ENCODE measurements at places on chromosomes 5 and 9.

DNA sequence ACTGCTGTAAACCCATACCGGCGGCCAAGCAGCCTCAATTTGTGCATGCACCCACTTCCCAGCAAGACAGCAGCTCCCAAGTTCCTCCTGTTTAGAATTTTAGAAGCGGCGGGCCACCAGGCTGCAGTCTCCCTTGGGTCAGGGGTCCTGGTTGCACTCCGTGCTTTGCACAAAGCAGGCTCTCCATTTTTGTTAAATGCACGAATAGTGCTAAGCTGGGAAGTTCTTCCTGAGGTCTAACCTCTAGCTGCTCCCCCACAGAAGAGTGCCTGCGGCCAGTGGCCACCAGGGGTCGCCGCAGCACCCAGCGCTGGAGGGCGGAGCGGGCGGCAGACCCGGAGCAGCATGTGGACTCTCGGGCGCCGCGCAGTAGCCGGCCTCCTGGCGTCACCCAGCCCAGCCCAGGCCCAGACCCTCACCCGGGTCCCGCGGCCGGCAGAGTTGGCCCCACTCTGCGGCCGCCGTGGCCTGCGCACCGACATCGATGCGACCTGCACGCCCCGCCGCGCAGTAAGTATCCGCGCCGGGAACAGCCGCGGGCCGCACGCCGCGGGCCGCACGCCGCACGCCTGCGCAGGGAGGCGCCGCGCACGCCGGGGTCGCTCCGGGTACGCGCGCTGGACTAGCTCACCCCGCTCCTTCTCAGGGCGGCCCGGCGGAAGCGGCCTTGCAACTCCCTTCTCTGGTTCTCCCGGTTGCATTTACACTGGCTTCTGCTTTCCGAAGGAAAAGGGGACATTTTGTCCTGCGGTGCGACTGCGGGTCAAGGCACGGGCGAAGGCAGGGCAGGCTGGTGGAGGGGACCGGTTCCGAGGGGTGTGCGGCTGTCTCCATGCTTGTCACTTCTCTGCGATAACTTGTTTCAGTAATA, at the start of gene FXN:
Gene FXN (plus strand): TSS at position 315 of the 871 bp plus-strand sequence. CDS start 31 bp downstream, at position 346.
- no peaks in the 10 kb centered on the region for H3K27me3 ChIP-seq
- H3K4me3 ChIP-seq = peak within 1 kb of the TSS; percentile 93
- H3K27ac ChIP-seq = peak within 1 kb of the TSS; percentile 33

DNA sequence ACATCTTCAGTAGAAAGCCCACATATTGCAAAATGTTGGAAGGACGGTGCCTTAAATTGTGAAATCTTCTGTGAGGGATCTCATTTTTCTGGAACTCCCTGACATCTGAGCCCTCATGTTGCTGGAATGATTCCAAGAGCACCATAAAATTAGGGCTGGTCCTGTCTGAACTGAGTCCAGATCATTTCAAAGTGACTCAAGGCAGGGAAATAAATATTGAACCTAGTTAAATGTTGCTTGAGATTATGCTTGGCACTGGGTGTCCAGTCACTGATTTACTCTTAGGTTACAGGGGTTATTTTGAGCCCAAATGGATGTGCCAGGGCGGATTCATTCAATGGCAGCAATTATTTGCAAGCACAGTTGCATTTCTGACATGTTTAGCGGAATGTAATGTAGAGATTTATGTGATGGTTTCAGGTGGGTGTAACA, 437.0 kb downstream of the PIK3R1 start:
- no peaks in the 10 kb centered on the region for H3K4me1 ChIP-seq
- no peak overlapping the region for H3K4me3 ChIP-seq
- no peaks in the 10 kb centered on the region for H3K27me3 ChIP-seq
- no peaks in the 10 kb centered on the region for H3K36me3 ChIP-seq
- no peak overlapping the region for H3K27ac ChIP-seq
- no peak for DNase-seq

- no peak overlapping the region for H3K27ac ChIP-seq
- DNase-seq = no peak
- peaks cover 3% of the 10 kb centered on the region for H3K4me1 ChIP-seq
- H3K27me3 ChIP-seq = no peaks in the 10 kb centered on the region
Observed at GRCh38 chr9:130342714-130343085, 77.1 kb downstream of the HMCN2 start.

- no peak for DNase-seq
- no peak overlapping the region for H3K4me3 ChIP-seq
- H3K36me3 ChIP-seq = no peaks in the 10 kb centered on the region
- no peaks in the 10 kb centered on the region for H3K27me3 ChIP-seq
- H3K4me1 ChIP-seq = no peaks in the 10 kb centered on the region
- H3K27ac ChIP-seq = no peak overlapping the region
Observed at GRCh38 chr9:25935188-25935587, 256.9 kb upstream of the TUSC1 start.

- DNase-seq = peak; percentile 42
- peak within 1 kb of the TSS; percentile 68 for H3K4me3 ChIP-seq
- H3K27ac ChIP-seq = no peak within 1 kb of the TSS
- H3K27me3 ChIP-seq = no peaks in the 10 kb centered on the region
Observed at GRCh38 chr9:137441289-137441934, at the start of gene ENTPD8. Gene ENTPD8 (minus strand): TSS chr9:137441357. CDS start chr9:137438285, 3,072 bp downstream.

DNA sequence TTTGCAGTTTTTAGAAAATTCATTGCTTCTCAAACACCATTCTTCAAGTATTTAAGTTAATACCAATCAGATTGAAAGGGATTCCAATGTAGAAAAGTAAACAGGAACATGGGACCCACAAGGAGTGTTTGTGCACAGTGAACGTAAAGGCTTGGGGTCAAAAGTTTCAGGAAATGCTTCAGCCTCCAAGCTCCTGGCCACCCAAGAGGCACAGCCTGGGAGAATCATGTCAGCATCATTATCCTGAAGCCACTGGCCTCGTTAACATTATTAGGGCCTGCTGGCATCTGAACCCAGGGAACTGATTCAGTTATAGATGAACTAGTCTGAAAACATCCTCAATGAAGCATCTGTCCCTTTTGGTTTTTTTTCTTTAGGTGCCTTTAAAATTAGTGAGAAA, 122.9 kb downstream of the NXNL2 start:
- H3K36me3 ChIP-seq = no peaks in the 10 kb centered on the region
- H3K4me3 ChIP-seq = no peak overlapping the region
- H3K4me1 ChIP-seq = no peaks in the 10 kb centered on the region
- no peak for DNase-seq
- peaks cover 2% of the 10 kb centered on the region for H3K27me3 ChIP-seq
- no peak overlapping the region for H3K27ac ChIP-seq

GRCh38 chr5:175329976-175330375, 114.0 kb downstream of the DRD1 start:
- H3K27me3 ChIP-seq = no peaks in the 10 kb centered on the region
- H3K4me1 ChIP-seq = no peaks in the 10 kb centered on the region
- H3K4me3 ChIP-seq = no peak overlapping the region
- H3K27ac ChIP-seq = no peak overlapping the region
- DNase-seq = no peak

GRCh38 chr5:122356855-122357254, 44.8 kb downstream of the SNCAIP start:
- no peaks in the 10 kb centered on the region for H3K4me1 ChIP-seq
- H3K4me3 ChIP-seq = no peak overlapping the region
- H3K27me3 ChIP-seq = no peaks in the 10 kb centered on the region

GRCh38 chr5:128684961-128685360, 146.9 kb upstream of the FBN2 start:
- no peaks in the 10 kb centered on the region for H3K4me1 ChIP-seq
- no peaks in the 10 kb centered on the region for H3K27me3 ChIP-seq
- DNase-seq = no peak

GRCh38 chr5:135135530-135136226, 101.7 kb upstream of the PITX1 start:
- peak; percentile 15 for DNase-seq
- H3K27me3 ChIP-seq = no peaks in the 10 kb centered on the region
- H3K36me3 ChIP-seq = no peaks in the 10 kb centered on the region
- H3K4me3 ChIP-seq = no peak overlapping the region
- H3K4me1 ChIP-seq = no peaks in the 10 kb centered on the region
- no peak overlapping the region for H3K27ac ChIP-seq

DNA sequence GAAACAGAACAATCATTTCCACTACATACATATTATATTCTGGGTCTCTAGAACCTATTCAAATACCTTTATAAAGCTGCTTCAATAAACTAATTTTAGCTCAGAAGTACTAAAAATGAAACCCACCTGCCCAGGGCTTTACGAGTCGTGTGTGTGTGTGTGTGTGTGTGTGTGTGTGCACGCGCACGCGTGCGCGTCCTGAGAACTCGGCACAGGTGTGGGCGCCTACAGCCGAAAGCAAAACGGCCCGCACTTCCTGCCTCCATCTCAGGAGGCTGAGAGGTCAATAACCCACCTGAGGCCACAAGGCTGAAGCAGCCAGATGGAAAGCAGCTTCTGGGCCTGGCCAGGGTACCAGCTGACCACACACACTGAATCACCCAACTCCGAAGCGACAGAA, 3.0 kb downstream of the CLPTM1L start:
- DNase-seq = no peak
- peaks cover 56% of the 10 kb centered on the region for H3K36me3 ChIP-seq
- no peaks in the 10 kb centered on the region for H3K27me3 ChIP-seq
- no peak overlapping the region for H3K4me3 ChIP-seq
- H3K27ac ChIP-seq = no peak overlapping the region

GRCh38 chr5:135211083-135211790, 177.2 kb upstream of the PITX1 start:
- H3K4me1 ChIP-seq = peaks cover 14% of the 10 kb centered on the region

GRCh38 chr9:132230605-132231004, 68.7 kb downstream of the NTNG2 start:
- H3K27ac ChIP-seq = no peak overlapping the region
- no peaks in the 10 kb centered on the region for H3K4me1 ChIP-seq
- no peak for DNase-seq
- no peaks in the 10 kb centered on the region for H3K27me3 ChIP-seq

All from common myeloid progenitor, CD34-positive (primary cell).